ENCODE measurements at places on chromosomes 4 and X.

DNA sequence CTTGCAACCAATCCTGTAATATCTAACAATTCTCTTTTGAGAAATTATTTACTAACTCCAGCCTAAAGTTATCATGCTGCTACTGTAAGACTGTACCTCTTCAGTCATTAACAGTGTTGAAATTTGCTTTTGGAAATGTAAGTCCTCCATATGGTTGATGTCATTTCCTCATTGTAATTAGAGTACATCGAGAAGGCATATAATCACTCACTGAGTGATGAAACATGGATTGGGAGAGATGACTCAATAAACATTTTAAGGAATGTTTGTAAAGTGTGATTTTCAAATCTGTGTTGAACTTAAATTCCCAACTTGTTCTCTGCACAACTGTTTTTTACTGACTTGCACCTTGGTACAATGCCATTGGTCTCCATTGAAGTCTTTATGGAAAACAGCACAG, 61.2 kb downstream of the HMGB2 start:
- no peak for DNase-seq

DNA sequence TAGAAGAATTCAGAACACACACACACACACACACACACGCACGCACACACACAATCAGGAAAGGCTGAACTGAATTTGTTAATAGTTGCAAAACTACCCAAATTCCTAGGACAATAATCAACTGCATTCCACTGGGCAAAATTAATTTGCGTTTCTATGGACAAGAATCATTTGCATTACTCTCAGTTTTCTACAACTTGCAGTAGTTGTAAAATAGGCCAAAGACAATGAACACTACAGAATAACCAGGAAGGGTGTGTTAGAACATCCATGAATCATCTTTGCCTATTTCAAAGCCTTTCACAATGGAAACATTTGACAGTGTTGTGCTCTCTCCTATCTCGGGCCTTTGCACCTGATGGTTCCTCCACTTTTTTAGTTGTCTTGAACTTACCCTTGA, 77.1 kb upstream of the IGFBP7 start:
- DNase-seq = no peak

GRCh38 chr4:65046192-65047133, 623.8 kb downstream of the EPHA5 start:
- no peak for DNase-seq

DNA sequence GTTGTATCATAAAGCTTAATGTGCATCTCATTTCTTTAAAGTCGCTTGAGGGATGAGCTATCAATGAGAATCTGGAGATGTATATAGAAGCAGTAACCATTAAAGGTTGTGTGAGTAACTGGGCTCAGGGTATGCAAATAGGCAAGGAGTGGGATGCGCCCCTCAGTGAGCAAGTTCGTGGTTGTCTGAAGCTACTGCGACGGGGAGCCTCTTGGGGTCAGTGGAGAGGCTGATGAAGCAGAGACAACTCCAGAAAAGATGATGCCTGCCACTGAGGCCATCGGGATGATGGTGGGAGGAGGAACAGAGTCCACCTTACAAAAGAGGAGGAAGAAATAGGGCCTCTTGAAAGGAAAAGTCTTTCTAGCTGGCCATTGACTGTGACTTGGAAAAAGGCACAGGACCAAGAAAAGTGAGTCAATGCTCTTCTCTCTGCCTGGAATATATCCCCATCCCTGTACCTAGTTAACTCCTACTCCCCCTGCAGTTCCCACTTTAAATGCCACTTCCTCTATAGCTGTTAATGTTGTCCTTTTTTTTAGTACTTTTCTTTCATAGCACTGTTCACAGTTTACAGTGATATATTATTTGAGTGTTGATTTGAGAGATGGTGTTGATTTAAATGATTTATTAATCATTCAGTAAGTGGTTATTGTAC, 51.4 kb upstream of the LSM6 start:
- no peak for DNase-seq

- peak; percentile 54 for DNase-seq
These were observed 20.4 kb upstream of the TMEM154 start for GRCh38 chr4:152700151-152700550.

DNA sequence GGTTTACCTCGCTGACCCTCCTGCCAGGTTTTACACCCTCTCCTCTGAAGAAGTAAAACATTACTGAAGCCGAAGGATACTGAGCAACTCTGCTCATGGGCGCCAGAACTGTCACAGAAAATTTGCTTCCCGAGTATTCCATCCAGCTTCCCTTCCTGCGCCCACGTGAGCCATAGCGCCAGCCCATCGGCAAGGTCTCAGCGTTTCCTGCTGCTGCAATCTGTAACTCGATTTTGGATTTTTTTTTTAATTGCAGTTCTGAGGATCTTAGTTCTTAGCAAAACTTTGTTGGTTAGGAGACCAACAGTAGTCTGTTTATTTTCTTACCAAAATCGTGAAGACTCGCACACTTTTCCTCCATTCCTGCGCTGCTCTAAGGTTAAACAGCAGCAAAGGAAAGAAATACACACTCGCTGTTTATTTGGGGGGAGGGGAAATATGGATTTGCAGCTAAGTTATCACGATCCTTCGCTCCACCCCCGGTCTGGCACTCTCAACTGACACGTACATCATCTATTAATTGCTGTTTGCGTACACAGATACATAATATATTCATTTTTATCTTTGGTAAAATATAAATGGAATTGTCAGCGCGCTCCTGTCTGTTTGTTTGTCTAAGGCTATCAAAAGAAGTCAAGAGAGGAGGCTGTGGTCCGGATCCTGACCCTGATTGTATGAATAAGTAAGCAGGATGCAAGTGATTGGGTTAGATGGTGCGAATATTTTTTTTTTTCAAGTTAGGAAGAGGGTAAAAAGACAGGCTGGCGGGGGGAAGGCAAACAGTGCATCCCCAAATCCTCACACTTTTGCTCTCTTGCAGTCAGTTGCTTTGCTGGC, at the start of gene TLL1:
Gene TLL1 (plus strand): TSS at position 777 of the 837 bp plus-strand sequence. CDS start 668 bp downstream, outside the sequence.
- no peak for DNase-seq
